Astrocyte (in vitro differentiated cells and primary cell): ENCODE measurements at places on chromosomes 13 and 19.

DNA sequence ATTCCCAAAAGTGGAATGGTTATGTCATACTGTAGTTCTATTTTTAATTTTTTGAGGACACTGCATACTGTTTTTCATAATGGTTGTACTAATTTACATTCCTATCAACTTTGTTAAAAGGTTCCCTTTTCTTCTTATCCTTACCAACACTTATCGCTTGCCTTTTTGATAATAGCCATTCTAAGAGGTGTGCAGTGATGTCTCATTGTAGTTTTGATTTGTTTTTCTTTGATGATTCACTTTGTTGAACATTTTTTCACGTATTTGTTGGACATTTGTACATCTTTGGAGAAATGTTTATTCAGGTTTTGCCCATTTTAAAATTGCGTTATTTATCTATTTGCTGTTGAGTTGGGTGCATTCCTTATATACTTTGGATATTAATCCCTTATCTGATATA, 188.8 kb upstream of the SPRY2 start:
- no peaks in the 10 kb centered on the region for H3K36me3 ChIP-seq
- no peaks in the 10 kb centered on the region for H3K27me3 ChIP-seq
- no peak overlapping the region for H3K27ac ChIP-seq
- H3K4me1 ChIP-seq = peaks cover 5% of the 10 kb centered on the region
- peak; percentile 37 for DNase-seq

- no peak for DNase-seq
- H3K4me3 ChIP-seq = no peak overlapping the region
- no peak overlapping the region for H3K27ac ChIP-seq
- no peaks in the 10 kb centered on the region for H3K36me3 ChIP-seq
- H3K4me1 ChIP-seq = no peaks in the 10 kb centered on the region
- no peaks in the 10 kb centered on the region for H3K27me3 ChIP-seq
Observed at GRCh38 chr19:6821639-6822310, 49.3 kb downstream of the VAV1 start.

GRCh38 chr19:41887711-41888382, 4.9 kb downstream of the ARHGEF1 start:
- peaks cover 10% of the 10 kb centered on the region for H3K36me3 ChIP-seq
- peak; percentile 77 for DNase-seq
- peaks cover 27% of the 10 kb centered on the region for H3K4me1 ChIP-seq
- no peaks in the 10 kb centered on the region for H3K27me3 ChIP-seq
- no peak overlapping the region for H3K4me3 ChIP-seq
- H3K27ac ChIP-seq = peak overlapping the region; percentile 67

- no peaks in the 10 kb centered on the region for H3K36me3 ChIP-seq
- H3K27ac ChIP-seq = no peak overlapping the region
- H3K4me1 ChIP-seq = peaks cover 12% of the 10 kb centered on the region
- peaks cover 20% of the 10 kb centered on the region for H3K27me3 ChIP-seq
Observed at GRCh38 chr19:2978166-2978767, 903 bp downstream of the TLE6 start.

DNA sequence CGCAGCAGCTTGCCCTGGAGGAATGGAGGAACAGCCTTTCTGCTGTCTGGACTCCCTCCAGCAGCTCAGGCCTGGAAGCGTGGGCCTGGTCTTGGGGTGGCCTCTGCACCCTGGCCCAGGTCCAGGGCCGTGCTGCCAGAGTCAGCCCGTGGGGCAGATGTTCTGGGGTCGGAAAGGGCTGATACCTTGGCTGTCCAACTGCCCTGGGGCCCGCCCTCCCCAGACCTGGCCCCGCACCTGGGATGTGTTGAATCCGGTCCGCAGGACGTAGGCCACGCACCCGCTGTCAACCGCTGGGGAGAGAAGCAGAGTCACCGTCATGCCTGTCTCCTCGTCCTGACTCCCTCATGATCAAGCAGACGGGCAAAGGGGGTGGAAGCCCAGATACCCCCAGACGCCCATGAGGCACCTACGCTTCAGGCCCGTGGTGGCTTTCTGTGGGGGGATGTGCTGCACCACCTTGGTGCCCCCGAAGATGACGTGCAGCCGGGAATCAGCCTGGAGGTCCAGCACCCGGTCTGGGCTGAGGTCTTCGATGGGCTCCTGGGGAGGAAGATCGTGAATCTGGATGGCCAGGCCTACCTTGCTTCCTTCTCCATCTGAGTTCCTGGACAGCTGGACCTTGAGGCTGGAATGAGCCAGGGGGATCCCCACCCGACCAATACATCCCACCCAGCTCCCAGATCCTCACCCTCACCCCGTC, 7.7 kb downstream of the ATP13A1 start:
- no peaks in the 10 kb centered on the region for H3K4me1 ChIP-seq
- no peak for DNase-seq
- no peak overlapping the region for H3K27ac ChIP-seq
- H3K36me3 ChIP-seq = peaks cover 34% of the 10 kb centered on the region

- no peaks in the 10 kb centered on the region for H3K4me1 ChIP-seq
- no peaks in the 10 kb centered on the region for H3K27me3 ChIP-seq
- no peak overlapping the region for H3K27ac ChIP-seq
- H3K36me3 ChIP-seq = no peaks in the 10 kb centered on the region
- H3K4me3 ChIP-seq = no peak overlapping the region
Observed at GRCh38 chr19:17522988-17523872, 11.8 kb downstream of the PGLS start.

- H3K4me1 ChIP-seq = peaks cover 55% of the 10 kb centered on the region
- H3K36me3 ChIP-seq = no peaks in the 10 kb centered on the region
- H3K27me3 ChIP-seq = no peaks in the 10 kb centered on the region
- peak; percentile 96 for DNase-seq
- H3K27ac ChIP-seq = peak overlapping the region; percentile 75
Observed at GRCh38 chr19:45097776-45098520, 5.0 kb downstream of the PPP1R37 start.

GRCh38 chr19:11020982-11021759, 60.3 kb downstream of the SMARCA4 start:
- peaks cover 10% of the 10 kb centered on the region for H3K4me1 ChIP-seq
- H3K4me3 ChIP-seq = no peak overlapping the region
- peaks cover 30% of the 10 kb centered on the region for H3K36me3 ChIP-seq
- H3K27me3 ChIP-seq = no peaks in the 10 kb centered on the region
- no peak for DNase-seq

DNA sequence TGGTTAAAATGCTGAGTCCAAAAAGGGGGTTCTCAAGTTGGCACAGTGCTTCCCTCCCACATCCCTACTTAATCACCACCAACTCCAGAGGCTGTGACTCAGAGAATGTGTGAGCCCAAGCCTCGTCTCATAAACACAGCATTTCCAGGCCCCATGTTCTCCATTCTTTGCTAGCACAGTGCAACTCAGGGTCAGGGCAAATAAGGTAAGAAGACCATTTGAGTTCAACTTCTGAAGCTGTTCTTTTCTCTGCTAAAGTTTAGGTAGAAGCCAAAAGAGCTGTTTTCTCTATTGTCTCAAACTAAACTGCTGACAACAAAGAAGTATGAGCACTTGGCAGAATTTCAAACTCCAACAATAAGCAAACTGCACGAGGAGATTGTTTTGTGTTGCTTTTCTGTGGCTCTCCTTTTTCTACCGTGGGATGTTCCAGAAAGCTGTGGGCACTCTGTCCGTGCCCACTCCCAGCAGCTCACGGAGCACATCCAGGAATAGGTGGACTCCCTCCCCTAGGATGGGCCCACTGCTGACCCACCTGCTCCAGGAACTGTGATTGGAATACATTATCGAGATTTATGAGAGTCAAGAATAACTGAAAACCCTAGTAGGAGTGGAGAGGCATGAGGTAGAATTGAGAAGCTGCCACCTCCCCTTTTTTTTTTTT, 494.3 kb downstream of the COG6 start:
- H3K27me3 ChIP-seq = peaks cover 4% of the 10 kb centered on the region
- H3K27ac ChIP-seq = no peak overlapping the region
- H3K4me1 ChIP-seq = peaks cover 17% of the 10 kb centered on the region
- H3K36me3 ChIP-seq = no peaks in the 10 kb centered on the region
- peak; percentile 89 for DNase-seq

- peaks cover 26% of the 10 kb centered on the region for H3K36me3 ChIP-seq
- no peak overlapping the region for H3K27ac ChIP-seq
- H3K27me3 ChIP-seq = no peaks in the 10 kb centered on the region
Observed at GRCh38 chr19:812049-812746, 9.6 kb downstream of the PLPPR3 start.

GRCh38 chr19:28705008-28705407, 507.9 kb downstream of the UQCRFS1 start:
- peak; percentile 88 for DNase-seq
- peak overlapping the region; percentile 41 for H3K27ac ChIP-seq
- no peak overlapping the region for H3K4me3 ChIP-seq

- peaks cover 9% of the 10 kb centered on the region for H3K4me1 ChIP-seq
- H3K36me3 ChIP-seq = no peaks in the 10 kb centered on the region
- no peaks in the 10 kb centered on the region for H3K27me3 ChIP-seq
- no peak overlapping the region for H3K4me3 ChIP-seq
Observed at GRCh38 chr19:14107581-14108461, 9.7 kb downstream of the PRKACA start.

- no peaks in the 10 kb centered on the region for H3K36me3 ChIP-seq
- H3K27me3 ChIP-seq = no peaks in the 10 kb centered on the region
- no peak overlapping the region for H3K27ac ChIP-seq
- no peaks in the 10 kb centered on the region for H3K4me1 ChIP-seq
- no peak for DNase-seq
- H3K4me3 ChIP-seq = no peak overlapping the region
Observed at GRCh38 chr13:66803013-66803807, 426.9 kb downstream of the PCDH9 start.

- H3K27ac ChIP-seq = no peak overlapping the region
- no peaks in the 10 kb centered on the region for H3K27me3 ChIP-seq
- DNase-seq = peak; percentile 78
- H3K4me1 ChIP-seq = no peaks in the 10 kb centered on the region
- no peak overlapping the region for H3K4me3 ChIP-seq
- H3K36me3 ChIP-seq = no peaks in the 10 kb centered on the region
Observed at GRCh38 chr13:48731001-48731658, 77.4 kb downstream of the CYSLTR2 start.

DNA sequence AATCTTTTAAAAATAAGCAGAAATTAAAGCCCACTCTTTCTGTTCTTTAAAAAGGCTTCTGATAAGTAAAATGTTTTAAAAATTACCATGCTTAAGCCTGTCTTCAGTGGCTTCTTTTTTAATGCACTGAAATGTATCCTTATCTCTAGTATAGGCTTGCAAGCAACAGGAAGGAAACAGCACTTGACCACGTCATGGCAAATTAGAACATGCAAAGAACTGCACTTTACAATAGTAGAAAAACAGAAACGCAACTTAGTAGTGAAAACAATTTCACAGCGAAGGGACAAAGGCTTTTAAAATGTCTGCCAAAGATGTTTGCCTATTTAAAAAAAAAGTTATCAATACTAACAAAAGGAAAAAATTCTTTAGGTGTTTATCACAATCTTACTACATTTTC, 36.3 kb downstream of the ELF1 start:
- H3K27me3 ChIP-seq = no peaks in the 10 kb centered on the region
- no peaks in the 10 kb centered on the region for H3K36me3 ChIP-seq
- peak; percentile 68 for DNase-seq

GRCh38 chr13:24243302-24243701, 66.1 kb upstream of the C1QTNF9 start:
- no peaks in the 10 kb centered on the region for H3K27me3 ChIP-seq
- no peak overlapping the region for H3K4me3 ChIP-seq
- no peak overlapping the region for H3K27ac ChIP-seq
- DNase-seq = no peak
- no peaks in the 10 kb centered on the region for H3K36me3 ChIP-seq

- DNase-seq = no peak
- no peak overlapping the region for H3K4me3 ChIP-seq
- H3K36me3 ChIP-seq = no peaks in the 10 kb centered on the region
Observed at GRCh38 chr13:79486433-79487188, 5.7 kb downstream of the NDFIP2 start.

GRCh38 chr13:24606486-24607170, 73.6 kb upstream of the ATP12A start:
- no peaks in the 10 kb centered on the region for H3K4me1 ChIP-seq
- H3K27ac ChIP-seq = no peak overlapping the region
- no peak for DNase-seq
- H3K27me3 ChIP-seq = peaks cover 4% of the 10 kb centered on the region

DNA sequence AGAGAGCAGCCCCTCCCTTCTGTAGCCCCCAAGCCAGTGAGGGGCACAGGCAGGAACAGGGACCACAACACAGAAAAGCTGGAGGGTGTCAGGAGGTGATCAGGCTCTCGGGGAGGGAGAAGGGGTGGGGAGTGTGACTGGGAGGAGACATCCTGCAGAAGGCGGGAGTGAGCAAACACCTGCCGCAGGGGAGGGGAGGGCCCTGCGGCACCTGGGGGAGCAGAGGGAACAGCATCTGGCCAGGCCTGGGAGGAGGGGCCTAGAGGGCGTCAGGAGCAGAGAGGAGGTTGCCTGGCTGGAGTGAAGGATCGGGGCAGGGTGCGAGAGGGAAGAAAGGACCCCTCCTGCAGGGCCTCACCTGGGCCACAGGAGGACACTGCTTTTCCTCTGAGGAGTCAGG, 4.2 kb downstream of the KLK3 start:
- no peaks in the 10 kb centered on the region for H3K36me3 ChIP-seq
- H3K27ac ChIP-seq = no peak overlapping the region
- no peaks in the 10 kb centered on the region for H3K4me1 ChIP-seq
- no peak for DNase-seq

- no peak for DNase-seq
- no peaks in the 10 kb centered on the region for H3K27me3 ChIP-seq
- peaks cover 13% of the 10 kb centered on the region for H3K4me1 ChIP-seq
- no peaks in the 10 kb centered on the region for H3K36me3 ChIP-seq
Observed at GRCh38 chr19:18443831-18444230, 5.9 kb upstream of the ISYNA1 start.

GRCh38 chr13:33381906-33382305, 96.4 kb upstream of the STARD13 start:
- H3K36me3 ChIP-seq = no peaks in the 10 kb centered on the region
- DNase-seq = no peak
- H3K4me1 ChIP-seq = no peaks in the 10 kb centered on the region
- H3K27me3 ChIP-seq = no peaks in the 10 kb centered on the region
- no peak overlapping the region for H3K4me3 ChIP-seq
- H3K27ac ChIP-seq = no peak overlapping the region

GRCh38 chr19:35355791-35356460, 2.3 kb upstream of the FFAR3 start:
- no peaks in the 10 kb centered on the region for H3K36me3 ChIP-seq
- no peak overlapping the region for H3K4me3 ChIP-seq
- DNase-seq = no peak
- H3K27ac ChIP-seq = no peak overlapping the region
- H3K27me3 ChIP-seq = no peaks in the 10 kb centered on the region

DNA sequence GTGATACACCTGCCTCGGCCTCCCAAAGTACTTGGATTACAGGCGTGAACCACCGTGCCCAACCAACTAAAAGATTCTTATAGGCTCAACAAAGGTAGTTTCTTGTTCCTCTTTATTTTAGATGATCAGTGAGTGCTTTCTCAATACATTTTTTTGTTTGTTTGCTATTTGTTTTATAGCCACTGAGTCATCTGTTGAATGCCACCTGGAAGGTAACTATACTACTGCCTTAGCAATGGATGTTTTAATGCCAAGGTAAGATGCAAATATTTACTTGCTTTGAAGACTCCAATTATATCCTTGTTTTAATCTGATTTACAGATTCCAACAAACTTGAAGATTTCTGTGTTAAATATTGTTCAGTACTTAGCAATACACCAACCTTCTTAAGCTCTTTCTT, 2807.4 kb upstream of the PCDH20 start:
- no peaks in the 10 kb centered on the region for H3K36me3 ChIP-seq
- no peaks in the 10 kb centered on the region for H3K27me3 ChIP-seq
- no peak overlapping the region for H3K4me3 ChIP-seq
- no peak overlapping the region for H3K27ac ChIP-seq
